ENCODE measurements at places on chromosomes 5 and 9.

DNA sequence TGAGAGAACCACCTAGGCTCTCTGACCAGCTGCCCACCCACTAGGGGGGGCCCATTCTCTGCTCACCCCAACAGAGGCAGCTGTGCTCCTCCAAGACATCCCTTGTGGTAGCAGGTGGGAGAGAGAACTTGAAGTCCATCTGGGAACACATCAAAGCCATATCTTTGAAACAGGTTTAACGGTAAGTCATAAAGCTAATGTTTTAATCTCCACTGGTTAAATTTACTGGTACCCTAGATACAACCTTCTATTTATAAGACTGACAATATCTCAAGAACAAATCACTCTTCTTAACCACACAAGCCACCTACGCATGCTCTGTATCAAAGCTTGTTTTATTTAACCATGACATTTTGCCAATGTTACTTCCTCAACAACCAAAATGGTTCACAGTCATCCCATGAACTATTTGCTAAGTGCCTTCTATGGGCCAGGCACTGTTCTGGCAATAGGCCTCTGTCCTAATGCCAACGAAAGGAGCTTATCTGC is 20.4 kb downstream of the AUH start:
- DNase-seq, result peak; percentile 3

GRCh38 chr5:124729720-124730359 is 16.6 kb downstream of the ZNF608 start:
- peak; percentile 29 for DNase-seq

GRCh38 chr9:129309041-129309430 is 131.0 kb upstream of the IER5L start:
- no peak for DNase-seq

DNA sequence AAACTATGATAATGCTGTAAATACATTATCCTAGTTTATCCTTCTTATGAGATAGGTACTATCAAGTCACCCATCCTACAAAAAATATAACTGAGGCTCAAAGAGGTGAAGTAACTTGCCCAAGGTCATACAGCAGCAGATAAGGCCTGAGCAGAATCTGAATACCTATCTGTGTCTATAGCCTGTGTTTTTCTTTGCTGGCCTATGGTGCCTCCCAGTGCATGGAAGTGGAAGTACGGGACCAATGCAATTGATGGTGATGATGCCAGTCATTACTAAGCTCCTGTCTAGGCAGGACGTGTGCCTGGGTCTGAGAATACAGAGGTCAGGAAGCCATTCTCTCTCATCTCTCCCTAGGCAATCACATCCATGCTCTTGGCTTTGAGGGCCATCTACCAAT is 67.8 kb downstream of the FAT2 start:
- peak; percentile 29 for DNase-seq

DNA sequence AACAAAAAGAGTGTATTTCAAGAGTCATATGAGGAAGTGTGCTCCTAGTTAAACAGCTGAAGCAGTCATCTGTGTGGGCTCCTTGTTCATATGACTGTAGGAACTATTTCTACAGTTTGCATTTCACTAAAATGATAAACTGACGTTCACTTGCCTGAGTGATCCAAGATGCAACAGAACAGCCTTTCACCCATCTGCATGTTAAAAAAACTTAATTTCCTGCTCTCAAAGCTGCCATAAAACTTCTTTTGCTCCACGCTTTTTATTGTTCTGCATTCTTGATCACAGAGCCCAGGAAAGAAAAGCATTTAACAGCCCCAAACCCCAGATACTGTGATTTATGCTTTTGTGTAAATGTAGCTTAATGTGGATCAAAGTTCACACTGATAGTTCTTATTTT is 43.9 kb downstream of the ZNF608 start:
- DNase-seq, result no peak

GRCh38 chr5:7827610-7828009 is 23.3 kb downstream of the CFAP90 start:
- no peak for DNase-seq

- no peak for DNase-seq
Observed at GRCh38 chr9:26735160-26735559, 157.4 kb downstream of the CAAP1 start.

GRCh38 chr5:51908215-51908614 is 525.0 kb downstream of the ISL1 start:
- no peak for DNase-seq

GRCh38 chr5:31754741-31755675 is 116.1 kb downstream of the PDZD2 start:
- DNase-seq, result no peak

DNA sequence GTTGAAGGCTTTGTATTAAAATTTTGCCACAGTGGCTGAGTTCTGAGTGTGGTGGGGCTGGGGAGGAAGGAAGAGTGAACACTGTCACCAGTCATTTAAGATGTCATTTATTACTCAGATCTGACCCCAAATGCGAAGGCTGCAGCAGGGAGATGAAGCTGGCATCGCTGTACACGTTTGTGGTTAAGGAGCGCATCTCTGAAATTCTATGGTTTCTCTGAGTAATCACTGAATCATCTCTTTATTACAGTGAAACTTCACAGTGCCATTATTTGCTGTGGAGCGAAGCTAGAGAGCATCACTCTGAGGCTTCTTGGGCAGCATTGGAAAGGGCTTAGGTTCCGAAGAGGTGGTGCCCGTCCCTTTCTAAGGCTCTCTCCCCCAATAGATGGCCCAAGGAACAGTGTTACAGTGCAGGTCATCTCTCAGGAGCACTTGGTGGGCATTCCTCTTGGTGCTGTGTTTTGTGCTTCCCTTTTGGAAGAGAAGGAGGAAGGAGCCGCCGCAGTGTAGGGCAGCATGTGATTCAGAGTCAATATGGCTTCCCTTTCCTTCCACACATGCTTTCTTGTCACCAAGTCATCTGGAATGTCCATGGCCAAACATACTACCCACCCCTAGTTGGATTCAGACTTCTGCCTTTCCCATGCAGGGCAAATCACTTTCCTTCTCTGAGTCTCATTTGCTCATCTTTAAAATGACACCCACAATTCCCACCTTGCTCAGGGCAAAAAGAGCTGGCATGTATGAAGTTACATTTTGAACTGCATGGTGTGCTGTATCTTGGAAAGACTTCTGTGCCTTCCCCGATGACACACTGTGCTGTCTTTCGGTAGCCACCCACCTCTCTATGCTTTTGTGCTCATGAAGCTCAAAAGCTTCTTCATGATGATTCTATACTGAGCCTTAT is 9.3 kb upstream of the TEX48 start:
- DNase-seq, result peak; percentile 34

- no peak for DNase-seq
Observed at GRCh38 chr5:154205441-154206117, 15.0 kb downstream of the GALNT10 start.

GRCh38 chr5:84602371-84602771 is 217.7 kb upstream of the EDIL3 start:
- no peak for DNase-seq

DNA sequence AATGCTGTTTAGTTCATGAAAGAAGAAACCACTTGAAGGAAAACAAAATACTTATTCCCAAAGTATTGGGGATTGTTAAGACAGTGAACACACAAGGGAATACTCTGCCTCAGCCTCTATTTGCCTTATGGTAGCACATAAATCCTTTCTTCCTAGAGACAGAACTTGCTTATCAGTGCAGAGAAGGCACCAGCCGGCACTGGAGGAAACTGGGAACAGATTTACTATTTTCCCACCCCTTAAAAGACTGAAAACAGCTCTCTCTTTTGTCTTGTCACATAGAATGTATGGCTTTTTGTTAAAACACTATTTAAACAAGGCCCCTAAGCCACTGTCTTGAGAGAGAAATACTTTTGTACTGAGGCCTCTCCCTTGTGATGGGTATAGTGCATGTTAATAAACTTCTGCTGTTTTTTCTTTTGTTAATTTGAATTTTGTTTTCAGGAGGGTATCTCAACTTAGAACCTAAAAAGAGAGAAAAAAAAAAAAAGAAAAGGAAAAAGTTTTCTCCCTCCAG is 40.7 kb upstream of the EDIL3 start:
- no peak for DNase-seq

GRCh38 chr9:132733260-132733815 is 63.1 kb downstream of the GTF3C4 start:
- no peak for DNase-seq

- no peak for DNase-seq
Observed at GRCh38 chr9:111985315-111985714, 88.7 kb downstream of the UGCG start.

GRCh38 chr9:86846656-86847055 is 100.7 kb downstream of the GAS1 start:
- no peak for DNase-seq

DNA sequence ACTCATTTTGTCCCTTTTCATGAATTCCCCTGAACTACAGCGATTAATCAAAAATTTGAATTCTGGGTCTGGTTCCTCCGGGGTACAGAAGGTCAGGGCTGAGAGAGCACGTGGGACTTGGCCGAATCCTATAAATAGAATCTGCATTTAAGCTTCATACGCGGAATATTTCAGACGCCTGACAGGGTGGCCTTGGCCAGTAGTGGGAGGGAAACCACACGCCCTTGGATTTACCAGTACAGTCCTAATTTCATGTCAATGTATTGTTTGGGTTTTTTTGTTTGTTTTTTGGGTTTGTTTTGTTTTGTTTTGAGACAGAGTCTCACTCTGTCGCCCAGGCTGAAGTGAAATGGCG is 21.5 kb upstream of the NIPBL start:
- DNase-seq, result no peak

DNA sequence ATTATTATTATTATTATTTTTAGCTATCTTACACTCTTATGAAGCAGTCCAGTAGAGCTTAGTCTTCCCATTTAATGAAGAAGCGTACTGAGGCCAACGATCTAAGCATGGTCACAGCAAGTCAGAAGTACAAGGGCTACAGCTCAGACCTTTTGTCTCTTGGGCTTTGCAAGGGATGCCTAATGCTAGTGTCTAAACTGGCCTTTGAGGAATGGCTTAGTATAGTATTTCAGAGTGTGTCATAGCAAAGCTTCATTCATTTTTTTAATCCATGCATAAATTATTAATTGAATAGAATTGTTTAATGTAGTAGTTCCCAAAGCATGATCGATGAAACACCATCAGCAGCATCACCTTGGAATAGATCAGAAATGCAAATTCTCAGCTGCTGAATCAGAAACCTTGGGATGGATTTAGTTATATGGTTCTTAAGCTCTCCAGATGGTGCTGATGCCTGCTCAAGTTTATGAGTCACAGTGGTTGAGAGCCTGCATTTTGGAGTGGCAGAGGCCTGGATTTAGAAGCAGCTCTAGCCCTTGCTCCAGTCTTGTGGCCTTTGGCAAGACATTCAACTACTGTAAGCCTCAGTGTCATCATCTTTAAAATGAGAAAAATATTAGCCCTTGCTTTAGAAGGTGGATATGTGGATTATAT is 6.1 kb downstream of the IL12B start:
- DNase-seq, result no peak

DNA sequence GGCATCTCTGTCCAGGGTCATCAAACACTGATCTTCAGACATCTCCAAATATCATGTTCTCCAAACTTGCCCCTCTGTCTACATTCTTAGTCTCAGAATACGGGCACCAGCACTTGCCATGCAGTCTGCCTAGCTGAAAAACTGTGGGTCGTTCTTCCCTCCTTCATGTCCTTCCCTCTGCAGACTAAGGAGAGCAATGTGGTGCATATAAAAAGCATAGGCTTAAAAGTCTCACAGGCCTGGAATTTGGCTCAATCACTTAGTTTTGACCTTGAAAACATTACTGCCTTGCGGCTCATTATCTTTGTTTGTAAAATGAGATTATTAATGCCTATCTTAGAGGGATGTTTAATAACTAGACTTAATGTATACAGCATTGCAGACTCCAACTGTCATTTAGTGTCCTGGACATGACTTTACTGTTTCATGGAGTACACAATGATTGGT is 362.8 kb downstream of the NPR3 start:
- DNase-seq, result no peak

DNA sequence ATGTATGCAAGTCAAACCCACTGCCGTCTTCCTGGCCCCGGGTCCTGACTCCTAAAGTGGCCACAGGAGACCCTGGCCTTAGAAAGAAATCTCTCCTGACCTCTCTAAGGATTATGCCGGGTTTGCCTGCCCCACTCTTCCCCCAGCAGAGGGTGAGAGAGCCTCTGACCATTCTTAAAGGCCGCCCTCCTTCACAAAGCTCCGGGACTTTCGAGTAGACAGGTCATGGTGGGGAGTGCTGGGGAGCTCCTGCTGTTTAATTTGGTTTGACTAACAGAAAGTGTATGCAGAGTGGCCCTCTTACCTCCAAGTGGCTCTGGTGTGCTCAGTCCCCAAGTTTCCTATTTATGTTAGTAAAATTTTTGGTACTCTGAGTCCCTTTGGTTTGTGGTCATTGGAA is 111.8 kb downstream of the LRRC70 start:
- peak; percentile 1 for DNase-seq

GRCh38 chr9:36268007-36268427 is 9.8 kb upstream of the GNE start:
- DNase-seq, result no peak

DNA sequence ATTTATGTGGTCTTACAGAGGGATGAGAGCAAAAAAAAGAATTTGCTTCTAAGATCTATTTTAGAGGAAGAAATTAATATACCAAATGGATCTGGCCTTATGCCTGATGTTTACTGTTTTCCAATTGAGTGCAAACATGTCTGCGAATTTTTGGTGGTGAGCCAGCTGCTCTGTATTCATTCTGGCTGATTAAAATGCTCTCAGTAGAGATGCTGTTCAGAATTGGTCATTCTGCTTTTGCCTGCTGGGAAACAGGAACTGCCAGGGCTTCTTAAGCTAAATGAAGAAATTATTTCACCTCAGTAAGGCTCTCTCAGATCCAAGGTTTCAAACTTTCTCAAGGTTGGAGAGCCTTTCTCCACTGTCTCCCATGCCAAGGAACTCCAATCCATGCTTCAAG is 132.0 kb upstream of the SV2C start:
- no peak for DNase-seq

- DNase-seq, result peak; percentile 81
Observed at GRCh38 chr5:32489791-32490562, 45.4 kb upstream of the ZFR start.

DNA sequence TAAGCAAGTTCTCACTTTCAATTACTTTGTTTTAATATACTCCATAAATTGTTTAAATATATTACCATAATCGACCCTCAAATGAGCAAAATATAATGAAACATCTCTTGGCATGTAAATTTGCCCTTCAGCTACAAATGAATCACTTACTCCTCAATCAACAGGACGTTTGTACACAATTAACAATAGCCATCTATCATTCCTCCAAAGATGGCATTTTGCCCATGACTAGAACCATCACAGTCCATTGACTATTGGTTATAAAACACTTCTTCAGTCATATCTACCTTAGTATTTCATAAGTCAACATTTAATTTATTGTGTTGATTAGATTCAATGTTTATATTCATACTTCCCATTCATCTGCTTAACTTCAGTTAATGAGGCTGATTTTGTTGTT is 127.2 kb downstream of the CTNND2 start:
- no peak for DNase-seq

GRCh38 chr5:150791536-150791935 is 13.0 kb downstream of the SMIM3 start:
- DNase-seq, result no peak

DNA sequence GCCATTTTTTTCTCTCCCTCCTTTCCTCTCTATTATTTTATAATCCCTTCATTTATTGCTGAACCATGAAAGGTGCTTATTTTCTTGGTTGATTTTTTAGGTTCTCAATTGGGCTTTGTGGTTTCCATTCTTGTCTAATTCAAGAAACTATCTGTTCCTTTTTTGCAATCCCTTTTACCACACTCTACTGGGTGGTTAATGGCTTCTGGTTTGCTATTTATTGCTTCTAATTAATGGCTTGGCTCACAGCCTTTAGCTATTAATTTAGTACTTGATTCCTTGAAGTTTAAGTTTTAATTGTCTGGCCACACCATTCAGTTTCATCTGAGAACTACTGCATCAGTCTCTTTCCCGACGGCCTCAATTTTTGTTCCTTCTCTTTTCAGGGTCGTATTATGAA is 5.6 kb downstream of the FRRS1L start:
- no peak for DNase-seq

Measured in common myeloid progenitor, CD34-positive (primary cell).